Motor neuron (in vitro differentiated cells): ENCODE measurements at places on chromosomes 5 and 9.

- peak; percentile 4 for ATAC-seq
These were observed 10.6 kb downstream of the SNAPC4 start for GRCh38 chr9:136389396-136389795.

GRCh38 chr5:178404987-178405386 lies 172.4 kb upstream of the PHYKPL start:
- no peak for ATAC-seq

DNA sequence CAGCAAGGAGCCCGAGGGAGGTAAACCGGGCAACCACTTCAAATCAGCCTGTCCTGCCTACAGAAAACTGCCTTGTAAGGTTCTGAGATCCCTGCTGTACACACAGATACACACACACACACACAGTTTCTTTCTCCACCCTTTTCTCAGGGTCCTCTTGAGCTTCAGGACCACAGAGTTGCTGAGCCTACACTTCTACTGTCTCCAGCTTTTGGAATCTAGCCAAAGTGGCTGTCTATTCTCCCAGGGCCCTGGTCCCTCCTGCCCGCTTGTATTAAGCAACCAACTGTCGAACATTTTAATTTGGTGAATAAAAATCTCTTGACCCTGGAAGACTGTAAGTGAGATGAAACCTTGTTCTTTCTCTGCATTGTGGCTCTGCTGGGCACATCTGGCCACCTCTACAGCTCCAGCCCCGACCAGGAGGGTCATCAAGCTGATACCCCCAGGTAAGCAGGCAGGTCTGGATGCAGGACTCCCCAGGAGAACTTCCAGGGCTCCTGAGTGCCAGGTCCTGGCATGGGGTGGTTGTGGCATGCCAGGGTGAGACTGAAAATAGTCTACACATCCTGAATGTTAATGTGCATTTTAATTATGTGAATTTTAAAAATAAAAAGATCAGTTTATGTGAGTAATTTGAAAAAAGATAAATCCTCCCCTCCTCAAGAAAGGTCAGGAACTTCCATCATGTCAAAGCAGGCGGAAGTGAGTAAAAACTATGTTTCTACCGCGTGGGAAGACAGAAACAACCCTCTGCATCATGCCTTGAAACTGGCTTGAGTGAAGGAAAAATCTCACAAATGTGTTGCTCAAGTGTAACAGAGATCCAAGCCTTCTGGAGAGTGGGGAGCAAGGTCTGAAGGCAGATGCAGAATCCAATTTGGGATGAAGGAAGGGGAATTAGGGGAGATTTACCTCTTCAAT lies 15.0 kb upstream of the S1PR3 start:
- ATAC-seq, result no peak

DNA sequence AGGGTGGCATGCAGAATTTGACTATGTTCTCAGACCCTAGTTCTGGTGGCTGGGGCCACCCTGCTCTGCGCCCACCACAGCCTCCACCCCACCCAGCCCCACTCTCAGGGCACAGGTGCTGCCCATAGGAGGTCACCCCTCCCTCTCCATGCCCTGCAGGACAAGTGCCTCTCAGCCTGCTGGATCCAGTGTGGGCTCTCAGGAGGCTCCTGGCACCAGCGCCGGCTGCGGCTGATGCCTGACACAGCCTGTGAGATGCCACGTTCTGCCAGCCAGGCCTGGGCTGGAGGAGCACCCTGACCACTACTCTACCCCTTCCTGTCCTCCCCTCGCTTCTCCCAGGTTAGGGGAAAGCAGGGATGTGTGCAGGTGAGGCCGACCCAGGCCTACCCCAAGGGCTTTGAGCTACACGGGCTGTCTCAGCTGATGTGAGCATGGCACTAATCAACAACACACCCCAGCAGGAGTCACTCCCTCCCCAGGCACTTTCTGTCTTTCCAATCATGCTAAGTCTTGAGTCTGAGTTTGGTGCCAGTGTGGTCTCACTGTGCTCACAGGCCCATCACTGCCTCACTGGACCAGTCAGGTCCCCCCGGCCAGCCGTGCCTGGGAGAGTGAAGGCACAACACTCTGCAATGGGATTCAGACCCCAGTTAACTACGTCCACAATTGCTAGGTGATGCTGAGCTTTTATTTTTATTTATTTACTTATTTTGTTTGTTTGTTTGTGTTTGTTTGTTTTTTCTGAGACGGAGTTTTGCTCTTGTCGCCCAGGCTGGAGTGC lies 12.1 kb upstream of the BARX1 start:
- no peak for ATAC-seq

- no peak for ATAC-seq
These were observed at the start of gene PDCD1LG2 for GRCh38 chr9:5510360-5510931. Gene PDCD1LG2, plus strand, starts transcription at chr9:5510531. Its CDS starts 12,016 bp downstream, at chr9:5522547.

DNA sequence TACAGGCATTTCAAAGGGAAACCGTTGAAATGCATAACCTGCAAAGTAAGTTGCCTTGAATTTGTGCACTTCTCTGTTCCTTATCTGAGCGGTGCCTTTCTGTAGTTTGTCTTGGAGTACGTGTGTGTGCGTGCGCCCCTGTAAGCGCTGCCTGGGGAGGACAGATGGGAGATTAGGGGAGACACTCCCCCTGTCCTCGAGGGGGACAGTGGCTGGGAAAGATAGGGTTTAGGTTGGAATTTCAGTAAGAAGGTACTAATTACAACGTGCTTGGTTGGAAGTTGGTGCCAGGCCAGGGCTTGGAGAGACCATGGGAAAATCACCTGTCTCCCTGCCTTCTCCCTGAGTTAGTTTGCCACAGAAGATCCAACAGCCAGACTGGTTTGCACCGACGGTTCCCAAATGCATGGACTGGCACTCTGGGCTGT lies 73.2 kb downstream of the PIK3R1 start:
- peak; percentile 49 for ATAC-seq

- ATAC-seq, result no peak
These were observed 223.0 kb downstream of the IRX1 start for GRCh38 chr5:3818624-3819023.
